8988T (cell line): ENCODE measurements at places on chromosomes 3 and 15.

- no peak for DNase-seq
Measured at GRCh38 chr3:16205156-16205870, 30.8 kb downstream of the GALNT15 start.

GRCh38 chr3:157159037-157159761 is 748 bp downstream of the CCNL1 start:
- no peak for DNase-seq

DNA sequence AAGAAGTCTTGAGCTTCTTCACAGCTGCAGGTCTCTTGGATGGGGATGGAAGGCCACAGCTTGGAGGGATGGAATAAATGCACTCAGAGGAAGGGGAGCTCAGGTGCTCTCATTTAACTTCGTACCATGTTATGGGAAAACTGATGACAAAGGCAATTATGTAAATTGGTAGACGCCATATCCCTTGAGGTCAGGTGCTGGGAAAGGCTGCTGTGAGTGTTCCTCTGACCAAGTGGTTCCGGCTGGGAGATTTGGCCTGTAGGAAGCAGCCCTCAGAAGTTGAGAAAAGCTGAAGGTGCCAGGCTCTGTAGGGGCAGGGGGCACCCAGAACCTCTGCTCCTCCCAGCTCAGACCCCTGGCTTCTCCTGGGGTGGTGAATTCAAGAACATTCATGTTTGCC is 47.1 kb downstream of the FAH start:
- no peak for DNase-seq

DNA sequence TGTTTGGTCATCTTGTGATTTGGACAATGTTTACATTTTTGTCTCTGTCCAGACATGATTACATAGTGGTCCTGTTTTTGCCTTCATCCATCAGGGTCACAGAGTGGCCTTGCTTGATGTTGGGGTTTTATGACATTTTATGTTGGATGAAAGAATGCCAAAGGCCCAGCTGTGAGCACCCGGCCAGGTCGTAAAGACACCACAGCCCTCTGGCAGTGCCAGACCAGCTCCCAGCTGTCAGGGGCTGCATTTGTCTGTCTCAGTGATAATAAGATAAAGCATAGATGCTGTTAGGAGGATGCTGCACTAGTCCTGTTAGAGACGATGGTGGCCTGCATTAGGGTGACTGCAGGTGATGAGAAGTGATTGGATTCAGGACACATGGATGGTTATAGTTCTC is 117.5 kb downstream of the FAM174B start:
- DNase-seq, result no peak

DNA sequence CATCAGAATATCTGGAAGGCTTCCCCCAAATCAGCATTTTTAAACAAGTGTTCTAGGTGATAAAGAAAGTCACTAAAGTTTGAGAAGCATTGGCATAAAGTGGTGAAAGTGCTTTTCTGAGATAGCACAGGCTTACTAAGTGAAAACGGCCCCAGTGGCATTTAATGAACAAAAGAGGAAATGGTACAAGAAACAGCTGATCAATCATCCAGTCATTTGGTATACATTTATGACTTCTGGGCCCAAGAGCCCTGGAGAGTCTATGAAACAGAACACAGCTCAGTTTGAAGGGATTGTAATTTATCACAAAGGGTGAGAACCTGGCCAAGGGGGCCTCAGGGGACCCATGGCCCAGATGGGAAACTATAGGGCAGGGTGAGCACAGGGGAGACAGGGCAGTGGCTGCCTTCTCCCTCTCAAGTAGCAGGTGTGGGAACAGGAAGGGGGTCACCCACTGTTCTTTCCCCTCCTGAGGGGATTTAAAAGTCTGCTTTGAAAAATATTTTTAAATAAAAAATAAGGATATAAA is 265.5 kb upstream of the ROPN1 start:
- no peak for DNase-seq

GRCh38 chr15:62060113-62060895 is at the start of gene VPS13C:
TSS of gene VPS13C (minus strand) at chr15:62060447. CDS start at chr15:62060374, 73 bp downstream.
- peak; percentile 70 for DNase-seq

GRCh38 chr3:50302095-50303012 is 1.0 kb downstream of the HYAL1 start:
- DNase-seq, result no peak

GRCh38 chr3:187870360-187871203 is 125.3 kb upstream of the BCL6 start:
- DNase-seq, result no peak

DNA sequence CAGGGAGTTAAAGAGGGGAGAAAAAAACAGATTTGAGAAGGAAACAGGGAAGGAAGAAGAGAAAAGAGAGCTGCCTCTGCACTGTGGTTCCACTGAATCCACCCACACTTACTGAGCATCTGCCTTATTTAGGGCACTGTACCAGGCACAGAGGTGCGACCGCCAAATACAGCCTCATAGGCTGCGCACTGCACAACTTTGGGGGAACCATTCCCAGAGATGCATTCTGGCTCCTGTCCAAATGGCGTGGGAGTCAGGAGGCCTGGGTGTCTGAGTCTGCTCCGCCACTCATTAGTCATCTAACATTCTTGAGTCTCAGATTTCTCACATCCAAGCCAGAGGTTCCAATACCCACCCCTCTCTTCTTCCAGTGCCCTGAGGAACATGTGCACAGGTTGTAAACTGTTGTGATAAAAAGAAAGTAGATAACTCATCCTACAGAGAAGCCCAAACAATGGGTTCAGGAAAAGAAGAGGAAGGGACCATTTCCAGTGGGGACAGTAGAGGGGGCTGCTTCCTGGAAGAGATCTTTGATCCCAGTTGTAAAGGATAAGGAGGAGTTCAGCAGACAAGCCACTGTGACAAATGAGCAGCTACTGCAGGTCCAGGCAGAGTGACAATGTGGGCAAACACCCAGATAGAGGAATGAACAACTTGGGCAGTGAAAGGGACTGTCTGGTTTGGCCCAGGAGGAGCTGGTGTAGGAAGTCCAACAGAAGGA is 254.6 kb downstream of the UACA start:
- no peak for DNase-seq

DNA sequence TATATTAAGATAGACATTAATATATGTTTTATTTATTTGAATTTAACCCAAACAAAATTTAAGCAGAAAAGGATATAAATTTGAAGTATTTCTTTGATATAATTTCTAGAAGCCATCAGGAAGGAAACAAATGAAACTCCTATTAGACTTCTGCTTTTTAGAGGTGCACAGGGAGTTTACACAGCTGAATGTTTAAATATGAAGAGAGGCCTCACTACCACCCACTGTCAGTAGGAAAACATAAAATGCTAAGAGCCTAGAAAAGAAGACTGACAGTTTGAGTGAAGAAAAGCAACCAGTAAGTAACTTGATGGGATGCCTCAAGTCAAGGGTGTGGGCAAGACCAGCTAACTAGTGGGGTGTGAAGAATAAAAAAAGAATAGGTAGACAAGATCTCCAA is 19.7 kb downstream of the PLSCR2 start:
- DNase-seq, result no peak

DNA sequence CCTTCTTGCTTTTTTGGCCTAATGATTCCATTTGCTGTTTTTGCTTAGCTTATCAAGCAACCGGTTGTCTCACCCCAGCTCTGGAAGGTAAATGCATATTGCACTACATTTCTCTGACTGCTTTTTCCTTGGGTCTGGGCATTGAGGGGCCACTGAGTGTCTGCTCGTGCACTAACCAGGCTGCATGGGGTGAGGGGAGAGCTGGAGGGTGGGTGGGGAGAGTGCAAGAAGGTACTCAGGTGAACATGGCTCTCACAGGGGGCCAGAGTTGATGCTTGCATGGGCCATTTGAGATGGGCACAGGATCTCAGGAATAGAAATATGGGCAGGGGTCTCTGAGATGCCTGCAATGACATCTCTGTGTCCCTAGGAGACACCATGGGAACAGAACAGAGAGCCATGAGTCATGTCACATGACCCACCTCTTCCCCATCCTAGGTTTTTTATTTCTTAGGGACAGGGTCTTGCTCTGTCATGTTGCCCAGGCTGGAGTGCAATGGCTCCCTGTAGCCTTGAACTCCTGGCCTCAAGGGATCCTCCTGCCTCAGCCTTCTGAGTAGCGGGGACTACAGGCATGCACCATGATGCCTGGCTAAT is 6.2 kb downstream of the ALPK3 start:
- no peak for DNase-seq

- DNase-seq, result no peak
Measured at GRCh38 chr3:67635257-67635656, 19.2 kb downstream of the SUCLG2 start.

- DNase-seq, result no peak
Measured at GRCh38 chr15:78103406-78104118, 11.2 kb downstream of the SH2D7 start.

DNA sequence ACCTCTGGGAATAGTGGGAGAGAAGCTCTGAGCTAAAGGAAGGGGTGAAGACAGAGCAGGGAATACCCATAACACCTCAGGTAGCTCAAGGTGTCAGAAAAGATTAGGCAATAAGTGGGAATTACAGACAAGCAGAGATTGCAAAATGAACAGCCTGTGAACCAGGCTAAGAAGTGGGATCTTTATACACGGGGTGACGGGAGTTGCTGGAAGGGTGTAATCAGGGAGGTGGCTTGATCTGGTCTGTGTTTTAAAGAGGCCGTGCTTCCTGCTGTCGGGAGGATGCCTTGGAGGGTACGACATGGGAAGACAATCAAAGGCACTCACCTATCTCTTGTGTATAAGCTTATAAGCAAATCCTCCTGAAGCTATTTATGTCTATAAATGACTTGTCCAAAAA is 216.3 kb downstream of the CLSTN2 start:
- no peak for DNase-seq

DNA sequence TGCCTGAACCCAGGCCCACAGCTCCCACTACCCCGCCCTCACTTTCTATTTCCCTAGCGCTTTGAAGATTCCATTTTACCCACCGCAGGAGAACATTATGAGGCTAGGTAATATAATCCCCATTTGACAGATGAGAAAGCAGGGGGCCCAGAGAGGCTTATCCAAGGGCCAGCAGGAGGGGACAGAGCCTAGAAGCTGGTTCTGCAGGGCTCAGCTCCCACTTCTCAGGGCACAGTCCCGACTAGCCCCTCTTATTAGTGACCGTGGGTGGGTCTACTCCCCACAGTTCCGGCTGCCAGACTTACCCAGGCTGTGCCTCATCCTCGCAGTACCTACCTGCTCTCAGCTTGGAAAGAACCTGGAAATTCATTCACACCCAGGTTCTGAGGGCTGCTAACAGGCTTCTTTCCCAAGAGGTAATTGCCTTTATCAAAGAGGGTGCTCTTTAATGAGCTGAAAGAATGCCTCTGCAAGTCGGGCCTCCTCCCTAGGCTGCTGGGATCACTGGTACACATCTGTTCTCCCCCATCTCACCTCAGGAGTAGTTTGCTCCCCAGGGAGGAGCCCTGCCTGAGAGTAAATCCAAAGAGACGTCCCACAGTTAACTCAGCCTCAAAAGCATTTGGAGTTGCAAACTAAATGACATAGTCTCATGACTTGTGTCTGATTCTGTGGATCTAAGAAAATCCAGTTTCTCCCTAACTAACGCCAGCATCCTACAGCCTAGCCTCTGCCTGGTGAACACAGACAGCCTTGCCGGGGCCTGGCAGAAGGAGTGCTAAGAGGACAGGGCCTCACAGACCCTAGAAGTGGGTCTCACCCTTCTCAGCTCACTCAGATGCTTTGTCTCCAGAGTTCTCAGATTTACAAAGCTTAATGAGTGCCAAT is 125.0 kb downstream of the CHSY1 start:
- no peak for DNase-seq

GRCh38 chr3:159828542-159828943 is 160.1 kb upstream of the IL12A start:
- DNase-seq, result no peak

- DNase-seq, result no peak
Measured at GRCh38 chr3:99656624-99657023, 18.2 kb downstream of the COL8A1 start.

GRCh38 chr3:110816008-110816407 is 255.6 kb upstream of the NECTIN3 start:
- DNase-seq, result no peak

- DNase-seq, result no peak
Measured at GRCh38 chr3:37417297-37418082, 243.1 kb upstream of the LRRFIP2 start.

DNA sequence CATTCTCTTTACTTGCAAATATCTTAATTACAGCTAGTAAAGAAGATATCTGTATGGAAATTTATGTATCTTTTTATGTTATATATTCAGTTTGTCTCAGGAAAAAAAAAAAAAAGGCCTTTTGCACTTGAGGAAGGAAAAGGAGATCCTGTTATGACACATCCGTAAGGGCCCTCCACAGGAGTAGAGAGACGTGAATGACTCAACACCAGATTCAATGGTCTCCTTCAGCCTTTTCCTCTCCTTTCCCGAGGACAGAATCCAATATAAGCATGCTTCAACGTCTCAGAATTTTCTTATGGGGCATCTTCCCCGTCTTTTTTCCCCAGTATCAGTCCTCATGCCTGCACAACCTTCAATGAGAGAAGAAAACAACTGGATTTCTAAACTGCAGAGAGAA is 340.3 kb downstream of the NTRK3 start:
- no peak for DNase-seq

DNA sequence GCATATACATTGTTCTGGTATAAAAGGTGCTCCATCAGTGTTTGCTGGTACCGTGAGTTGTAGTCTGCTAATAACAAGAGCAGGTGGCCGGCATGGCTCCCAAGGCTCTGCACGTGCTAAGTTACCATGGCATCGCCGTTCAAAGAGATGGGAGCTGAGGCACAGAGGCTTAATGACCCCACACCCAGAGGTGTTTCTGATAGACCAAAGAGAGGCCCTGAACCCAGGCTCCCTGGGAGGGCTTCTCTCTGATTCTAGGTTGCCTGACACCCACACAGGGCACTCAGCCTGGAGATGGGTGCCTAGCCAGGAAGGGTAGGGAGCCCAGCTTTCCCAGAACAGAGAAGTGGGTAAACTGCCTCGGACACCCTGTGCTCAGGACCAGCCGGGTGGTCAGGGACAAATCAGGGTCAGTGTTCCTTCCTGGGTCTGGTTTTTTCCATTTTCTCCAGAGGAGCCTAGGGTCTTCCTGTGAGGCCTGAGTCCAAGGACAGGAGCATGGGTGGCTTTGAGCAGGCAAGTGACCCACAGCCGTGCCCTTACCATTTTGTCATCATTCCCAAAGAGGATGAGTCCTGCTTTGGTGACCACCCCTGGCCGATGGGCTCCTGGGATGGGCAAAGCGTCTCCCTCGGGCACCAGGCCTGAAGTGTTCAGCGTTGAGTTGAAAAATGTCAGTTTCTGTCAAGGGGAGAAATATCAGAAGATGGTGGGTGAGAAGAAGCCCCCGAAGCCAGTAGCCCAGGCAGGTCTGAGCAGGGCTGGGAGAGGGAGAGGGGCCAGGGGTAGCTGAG is 27.3 kb downstream of the ALDH1L1 start:
- DNase-seq, result no peak

GRCh38 chr3:87191641-87192040 is 35.5 kb upstream of the CHMP2B start:
- no peak for DNase-seq
